ENCODE measurements at places on chromosomes 1 and 21. TPM values are rescaled to one million over a fixed set of nuclear protein-coding genes. Genes with fewer than 3 reads are reported as not detected.

GRCh38 chr1:110645821-110646735 lies 28.7 kb downstream of the KCNA3 start:
- DNase-seq = no peak

GRCh38 chr1:240086726-240087125 lies 5.0 kb upstream of the FMN2 start:
- no peak for DNase-seq

GRCh38 chr1:101325144-101325543 lies 88.3 kb downstream of the S1PR1 start:
- no peak for DNase-seq

GLUL gene
- polyA plus RNA-seq = 182 TPM

BRINP3 gene
- polyA plus RNA-seq = 0.09 TPM

TUFT1 gene
- polyA plus RNA-seq = 23.9 TPM

CD1D gene
- polyA plus RNA-seq = not detected

DNA sequence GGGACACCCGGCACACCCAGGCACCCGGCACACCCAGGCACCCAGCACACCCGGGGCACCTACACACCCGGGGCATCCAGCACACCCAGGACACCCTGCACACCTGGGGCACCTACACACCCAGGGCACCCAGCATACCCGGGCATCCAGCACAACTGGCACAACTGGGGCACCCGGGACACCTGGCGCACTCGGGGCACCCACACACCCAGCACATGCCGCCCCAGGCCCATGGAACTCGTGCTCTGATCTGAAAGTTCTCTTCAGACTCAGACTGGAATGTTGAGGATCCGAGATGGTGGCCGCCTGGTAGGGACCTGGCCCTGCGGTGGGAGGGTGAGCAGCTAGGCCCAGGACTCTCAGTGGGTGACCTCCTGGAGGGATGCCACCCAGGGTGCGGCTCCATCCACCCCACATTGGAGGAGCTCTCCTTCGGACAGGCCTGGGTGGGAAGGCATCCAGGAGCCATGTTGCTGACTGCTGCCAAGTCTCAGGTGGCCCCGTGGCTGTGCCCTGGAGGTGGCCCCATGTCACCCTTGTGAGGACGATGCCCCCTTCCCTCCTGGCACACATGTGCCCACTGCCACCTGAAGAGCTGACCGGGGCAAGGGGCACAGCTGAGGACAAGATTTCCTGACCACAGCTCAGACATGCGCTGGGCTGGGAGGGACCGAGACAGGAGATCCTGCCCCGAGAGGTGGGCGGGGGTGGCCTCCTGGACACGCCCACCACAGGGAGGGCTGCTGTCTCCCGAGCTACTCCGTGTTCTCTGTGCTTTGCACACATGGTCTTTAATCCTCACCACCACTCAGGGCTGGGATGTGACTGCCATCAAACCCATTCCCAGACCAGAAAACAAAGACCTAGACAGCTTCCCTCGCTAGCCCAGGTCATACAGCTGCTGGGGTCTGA lies 37.0 kb downstream of the UBE2G2 start:
- DNase-seq = no peak

DSCAM gene
- not detected for polyA plus RNA-seq

GPX7 gene
- polyA plus RNA-seq = 16.9 TPM

TNFRSF14 gene
- 7.9 TPM for polyA plus RNA-seq

IL23R gene
- polyA plus RNA-seq = not detected

GRCh38 chr1:234616644-234617043 lies 6.7 kb upstream of the IRF2BP2 start:
- DNase-seq = no peak

HES2 gene
- not detected for polyA plus RNA-seq

S100A8 gene
- polyA plus RNA-seq = not detected

DIRAS3 gene
- 13.1 TPM for polyA plus RNA-seq

DNA sequence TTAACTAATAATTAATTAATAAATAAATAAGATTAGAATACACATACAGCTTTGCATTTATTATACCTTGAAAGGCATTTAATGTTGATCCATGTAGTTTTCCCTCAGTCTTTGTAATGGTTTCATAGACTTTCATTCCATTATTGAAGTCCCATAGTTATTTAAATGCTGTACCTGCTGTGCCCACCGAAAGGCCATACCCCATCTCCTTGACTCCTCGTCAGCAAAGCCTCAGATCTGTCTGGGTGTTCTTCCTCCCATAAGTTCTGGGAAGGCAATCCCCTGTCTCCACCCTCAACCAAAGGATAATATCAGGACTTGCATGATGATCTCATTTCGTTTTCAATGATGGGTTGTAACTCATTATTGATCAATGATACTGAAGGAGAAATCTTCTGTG lies 17.1 kb downstream of the CCN1 start:
- no peak for DNase-seq

Data from AG04450 (cell line).